ENCODE measurements at places on chromosomes 2 and 18.

GRCh38 chr2:71784734-71785511 is 331.6 kb downstream of the DYSF start:
- peak; percentile 58 for DNase-seq

GRCh38 chr2:165357758-165358157 is 111.7 kb upstream of the CSRNP3 start:
- DNase-seq: peak; percentile 25

- no peak for DNase-seq
Measured at GRCh38 chr2:128748336-128748735, 429.7 kb upstream of the HS6ST1 start.

GRCh38 chr18:50848991-50849390 is 29.2 kb upstream of the MRO start:
- DNase-seq: no peak

DNA sequence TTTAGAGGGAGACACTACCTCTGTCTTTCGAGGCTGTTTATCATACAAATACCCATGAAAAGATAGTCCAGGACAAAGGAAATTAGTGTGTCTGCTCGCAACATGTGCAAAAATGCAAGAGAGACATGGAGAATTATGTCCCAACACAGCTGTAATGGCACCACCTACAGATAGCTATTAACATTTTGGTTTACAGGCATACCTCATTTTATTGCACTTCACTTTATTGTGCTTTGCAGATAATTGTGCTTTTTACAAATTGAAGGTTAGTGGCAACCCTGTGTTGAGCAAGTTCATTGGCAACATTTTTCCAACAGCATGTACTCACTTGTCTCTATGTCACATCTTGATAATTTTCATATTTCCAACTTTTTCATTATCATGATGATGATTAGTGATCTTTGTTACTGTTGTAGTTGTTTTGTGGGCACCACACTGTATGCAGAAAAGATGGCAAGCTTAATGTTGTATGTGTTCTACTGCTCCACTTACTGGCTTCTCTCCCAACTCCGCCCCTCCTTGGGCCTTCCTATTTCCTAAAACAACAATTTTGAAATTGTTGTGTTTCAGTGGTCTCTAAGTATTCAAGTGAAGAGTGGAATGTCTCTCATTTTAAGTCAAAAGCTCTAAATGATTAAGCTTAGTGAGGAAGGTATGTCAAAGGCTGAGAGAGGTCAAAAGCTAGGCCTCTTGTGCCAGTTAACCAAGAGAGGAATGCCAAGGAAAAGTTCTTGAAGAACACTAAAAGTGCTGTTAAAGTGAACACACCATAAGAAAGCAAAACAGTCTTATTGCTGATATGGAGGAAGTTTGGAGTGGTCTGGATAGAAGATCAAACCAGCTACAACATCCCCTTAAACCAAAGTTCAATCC is 52.0 kb downstream of the ANKRD12 start:
- DNase-seq: no peak

- DNase-seq: no peak
Measured at GRCh38 chr2:233929352-233930022, 12.3 kb downstream of the TRPM8 start.

- peak; percentile 74 for DNase-seq
Measured at GRCh38 chr2:160920791-160921303, 239.4 kb upstream of the TANK start.

GRCh38 chr18:6069103-6069502 is 173.8 kb upstream of the TMEM200C start:
- DNase-seq: no peak

DNA sequence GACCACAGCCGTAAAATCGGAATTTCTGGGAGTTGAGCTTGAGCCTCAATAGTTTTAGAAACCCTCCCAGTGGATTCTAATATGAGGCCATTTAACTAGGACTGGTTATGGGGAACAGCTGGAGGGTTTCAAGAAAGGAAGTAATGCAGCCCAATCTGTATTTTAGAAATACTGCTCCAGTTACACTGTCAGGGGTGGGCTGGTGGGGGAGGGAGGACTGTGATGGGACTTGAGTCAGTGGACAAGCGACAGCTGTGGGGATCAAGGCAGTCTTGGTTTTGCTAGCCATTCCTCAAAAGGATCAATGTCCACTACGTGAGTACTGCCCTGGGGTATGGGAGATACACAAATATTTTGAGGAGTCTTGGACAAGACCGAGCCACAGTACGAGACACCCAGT is 34.8 kb downstream of the ASB1 start:
- DNase-seq: no peak

- DNase-seq: no peak
Measured at GRCh38 chr2:40824278-40824677, 372.4 kb upstream of the SLC8A1 start.

DNA sequence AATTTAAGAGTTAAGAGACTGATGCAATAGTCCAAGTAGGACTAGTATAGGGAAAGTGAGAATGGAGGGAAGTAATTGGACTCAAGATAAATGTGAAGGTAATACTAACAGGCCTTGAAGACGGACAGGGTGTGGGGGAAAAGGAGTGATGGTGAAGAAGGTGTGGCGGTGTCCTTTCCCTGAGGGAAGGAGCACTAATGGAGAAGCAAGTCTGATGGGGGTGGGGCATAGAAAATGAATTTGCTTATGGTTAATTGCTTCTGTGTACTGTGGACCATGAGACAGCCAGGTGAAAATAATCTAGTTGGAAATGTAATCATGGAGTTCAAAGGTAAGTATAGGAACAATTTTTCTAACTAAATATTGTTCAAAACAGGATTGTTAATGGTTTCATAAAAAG is 7.1 kb upstream of the TGOLN2 start:
- no peak for DNase-seq

DNA sequence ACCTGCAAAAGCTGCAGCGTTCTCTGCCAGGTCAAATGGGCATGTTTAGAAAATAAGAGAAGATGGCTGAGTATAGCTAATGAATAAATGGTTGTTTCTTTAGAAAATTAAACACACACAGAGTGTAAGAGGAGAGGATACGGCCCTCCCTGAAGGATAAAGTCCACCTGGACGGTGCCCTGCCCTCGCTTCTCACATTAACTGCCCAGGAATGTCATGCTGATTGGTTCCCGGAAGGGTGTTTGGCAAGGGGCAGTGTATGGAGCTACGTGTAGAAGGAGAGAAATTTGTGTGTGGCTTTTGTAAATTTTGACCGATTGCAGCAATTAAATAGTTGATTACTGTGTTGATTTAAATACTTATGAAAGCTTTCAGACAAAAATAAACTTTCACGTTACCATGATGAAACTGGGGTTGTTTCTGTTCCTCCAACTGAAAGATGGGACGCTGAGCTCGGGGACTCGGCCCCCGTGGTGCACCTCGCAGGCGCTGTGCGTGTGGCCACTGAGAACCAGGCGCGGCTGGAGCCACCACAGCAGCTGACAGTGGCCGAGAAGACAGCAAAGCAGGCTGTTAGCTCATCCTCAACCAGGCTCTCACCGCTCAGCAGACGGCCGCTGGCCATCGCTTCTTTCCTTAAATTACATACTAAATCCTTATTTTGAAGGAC is 22.7 kb downstream of the MPPE1 start:
- DNase-seq: no peak

DNA sequence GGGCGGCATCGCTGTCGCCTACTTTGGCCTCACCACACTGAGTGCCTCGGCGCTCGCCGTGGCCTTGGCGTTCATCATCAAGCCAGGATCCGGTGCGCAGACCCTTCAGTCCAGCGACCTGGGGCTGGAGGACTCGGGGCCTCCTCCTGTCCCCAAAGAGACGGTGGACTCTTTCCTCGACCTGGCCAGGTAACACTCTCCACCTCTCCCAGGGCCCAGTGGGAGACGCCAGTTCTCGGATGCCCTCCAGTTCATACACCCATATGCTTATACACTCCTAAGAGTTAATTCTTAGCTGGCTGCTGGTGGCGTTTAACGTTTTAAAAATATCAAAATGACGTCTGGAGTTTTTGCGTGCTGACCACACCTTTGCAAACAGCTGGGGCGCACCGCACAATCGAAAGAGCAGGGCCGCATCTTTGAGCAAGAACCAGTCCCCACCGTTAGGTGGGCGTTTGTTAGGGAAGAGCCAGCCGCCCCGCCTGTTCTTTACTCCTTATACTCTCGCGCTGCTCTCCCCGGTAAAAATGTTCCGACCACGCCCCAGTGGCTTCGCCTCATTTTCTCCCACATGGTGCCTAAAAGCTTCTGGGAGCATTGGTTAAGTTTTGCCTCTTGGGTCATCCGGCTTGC is 899 bp downstream of the SLC1A4 start:
- no peak for DNase-seq

DNA sequence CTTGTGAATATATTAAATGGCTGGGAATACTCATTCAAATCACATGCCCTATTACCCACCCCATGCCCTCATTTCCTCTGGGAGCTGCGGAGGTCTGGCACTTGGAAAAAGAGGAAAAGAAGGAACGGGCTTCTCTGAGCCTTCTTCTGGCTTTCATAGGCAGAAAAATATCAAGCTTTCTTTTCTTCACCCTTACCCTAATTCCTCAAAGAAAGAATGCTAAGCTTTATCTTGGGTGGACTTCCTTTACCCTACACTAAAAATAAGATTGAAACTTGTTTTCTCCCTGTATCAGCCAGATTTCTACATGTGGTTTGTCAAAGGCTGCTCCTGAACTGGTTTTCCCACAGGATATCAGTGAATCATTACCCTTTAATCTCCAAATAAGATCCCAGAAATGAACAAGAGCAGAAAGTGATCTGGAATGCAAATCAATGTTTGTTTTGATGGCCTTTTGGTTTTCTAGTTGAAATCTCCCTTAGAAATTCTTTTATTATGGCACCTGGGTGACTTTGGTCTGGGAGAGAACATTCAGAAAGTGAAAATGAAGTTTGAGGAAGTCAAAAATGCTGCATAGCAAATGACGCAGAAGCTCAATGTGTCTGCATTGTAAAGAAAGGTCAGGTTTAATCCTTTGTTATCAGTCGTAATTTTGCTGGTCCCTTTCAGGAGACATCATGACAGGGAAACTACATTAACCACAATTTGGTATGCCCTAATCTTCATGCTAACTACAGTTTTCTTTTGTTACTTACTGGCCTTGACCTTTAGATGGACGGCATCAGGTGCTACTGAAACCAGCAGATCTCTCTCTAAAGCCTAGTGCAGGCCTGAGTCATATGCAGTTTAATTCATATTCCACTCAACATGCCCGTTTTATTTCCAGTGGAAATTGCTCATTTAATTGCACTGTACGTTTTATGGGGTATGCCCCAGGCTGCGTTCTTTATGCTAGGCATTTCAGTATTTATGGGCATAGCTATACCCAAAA is 46.6 kb upstream of the HNRNPA3 start:
- no peak for DNase-seq

DNA sequence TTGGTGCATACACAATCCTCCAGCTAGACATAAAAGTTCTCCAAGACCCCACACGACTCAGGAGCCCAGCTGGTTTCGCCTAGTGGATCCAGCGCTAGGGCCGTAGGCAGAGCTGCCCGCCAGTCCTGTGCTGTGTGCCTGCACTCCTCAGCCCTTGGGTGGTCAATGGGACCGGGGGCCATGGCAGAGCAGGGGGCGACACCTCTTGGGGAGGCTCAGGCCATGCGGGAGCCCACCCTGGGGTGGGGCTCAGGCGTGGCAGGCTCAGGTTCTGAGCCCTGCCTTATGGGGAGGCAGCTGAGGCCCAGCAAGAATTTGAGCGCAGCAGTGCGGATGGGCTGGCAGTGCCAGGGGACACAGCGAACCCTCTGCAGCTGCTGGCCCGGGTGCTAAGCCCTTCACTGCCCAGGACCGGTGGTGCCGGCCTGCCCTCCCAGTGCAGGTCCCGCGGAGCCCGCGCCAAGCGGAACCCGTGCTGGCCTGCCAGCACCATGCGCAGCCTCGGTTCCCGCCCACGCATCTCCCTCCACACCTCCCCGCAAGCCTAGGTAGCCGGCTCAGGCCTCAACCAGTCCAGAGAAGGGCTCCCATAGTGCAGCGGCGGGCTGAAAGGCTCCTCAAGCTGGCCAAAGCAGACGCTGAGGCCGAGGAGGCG is 1566.6 kb upstream of the SLC39A10 start:
- DNase-seq: no peak

DNA sequence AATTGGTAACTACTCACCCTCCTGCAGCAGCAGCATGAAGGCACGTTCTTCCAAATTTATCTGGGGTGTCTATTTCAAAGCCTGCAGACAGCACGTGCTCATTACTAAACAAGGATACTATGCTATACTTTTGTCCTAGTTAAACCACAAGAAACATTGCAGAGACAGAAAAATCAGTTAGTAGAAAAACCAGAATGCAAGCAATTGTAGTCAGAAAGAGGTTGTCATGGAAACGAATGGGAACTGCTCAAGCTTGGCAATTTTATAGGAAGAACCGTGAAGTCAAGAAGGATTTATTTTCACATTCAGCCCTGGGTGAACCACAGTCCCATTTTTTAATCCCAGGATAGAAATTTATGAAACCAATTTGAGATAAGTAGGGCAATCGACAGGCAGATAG is 162.2 kb upstream of the PGAP1 start:
- DNase-seq: no peak

DNA sequence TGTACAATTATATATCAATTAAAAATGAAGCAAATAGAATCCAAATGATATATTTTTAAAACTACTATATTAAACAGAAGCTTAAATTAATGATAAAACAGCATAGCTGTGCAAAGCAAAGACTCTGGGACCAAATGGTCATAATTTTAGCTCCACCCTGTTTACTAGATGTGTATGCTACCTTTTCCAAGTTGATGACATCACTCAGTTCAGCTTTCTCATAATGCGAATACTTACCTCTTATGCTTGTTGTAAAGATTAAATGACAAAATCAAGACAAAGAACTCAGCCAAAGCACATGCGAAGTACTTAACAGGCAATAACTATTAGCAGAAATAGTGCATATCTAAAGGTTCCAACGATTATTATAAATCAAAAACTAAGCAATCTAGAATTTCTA is 51.6 kb downstream of the LNPK start:
- no peak for DNase-seq

DNA sequence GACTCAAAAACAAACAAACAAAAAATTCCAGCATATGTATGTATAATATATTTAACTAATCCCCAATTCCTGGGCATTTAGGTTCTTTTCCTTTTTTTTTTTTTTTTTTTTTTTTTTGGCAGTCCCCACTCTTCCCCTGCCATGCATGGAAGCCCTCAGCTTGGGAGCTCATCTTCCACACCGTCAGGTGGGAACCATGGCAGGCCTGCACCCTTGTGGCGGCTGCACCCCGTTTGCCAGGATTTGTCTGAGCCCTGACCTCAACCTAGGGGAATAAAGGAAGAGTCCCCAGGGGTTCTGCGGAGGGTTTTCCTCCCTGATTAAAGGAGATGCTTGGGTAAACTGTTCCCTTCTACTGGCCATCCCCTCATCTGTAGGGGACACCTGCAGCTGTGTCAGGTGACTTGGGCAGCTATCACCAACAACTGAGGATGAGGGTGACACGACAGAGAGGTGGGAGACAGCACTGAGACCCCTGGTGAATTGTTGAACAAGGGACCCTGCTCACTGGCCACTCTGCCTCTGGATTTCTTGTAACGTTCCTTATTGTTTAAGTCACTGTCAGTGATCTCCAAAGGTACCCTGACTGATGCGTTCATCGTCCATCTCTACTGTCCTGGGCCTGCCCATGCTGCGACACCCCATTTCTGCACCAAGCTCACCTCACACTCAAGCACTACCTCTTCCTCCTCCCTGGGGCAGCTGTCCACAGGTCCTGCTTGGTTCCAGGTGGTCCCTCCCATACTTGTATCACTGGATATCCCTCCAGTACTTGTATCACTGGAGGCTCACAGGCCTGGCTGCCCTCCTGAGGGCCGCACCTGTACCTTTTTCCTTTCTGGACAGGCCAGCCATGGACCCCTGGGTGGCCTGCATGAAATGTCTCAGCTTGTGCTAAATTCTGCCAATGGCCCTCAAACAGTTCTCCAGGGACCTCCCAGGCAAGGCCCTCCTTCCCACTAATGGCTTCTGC is 14.5 kb downstream of the TMEM185B start:
- DNase-seq: no peak
